Right kidney (tissue), 9 donors: ENCODE measurements at places on chromosomes 3 and 15.

- DNase-seq, result no peak
Observed at GRCh38 chr3:96434651-96435050, 379.7 kb upstream of the EPHA6 start.

DNA sequence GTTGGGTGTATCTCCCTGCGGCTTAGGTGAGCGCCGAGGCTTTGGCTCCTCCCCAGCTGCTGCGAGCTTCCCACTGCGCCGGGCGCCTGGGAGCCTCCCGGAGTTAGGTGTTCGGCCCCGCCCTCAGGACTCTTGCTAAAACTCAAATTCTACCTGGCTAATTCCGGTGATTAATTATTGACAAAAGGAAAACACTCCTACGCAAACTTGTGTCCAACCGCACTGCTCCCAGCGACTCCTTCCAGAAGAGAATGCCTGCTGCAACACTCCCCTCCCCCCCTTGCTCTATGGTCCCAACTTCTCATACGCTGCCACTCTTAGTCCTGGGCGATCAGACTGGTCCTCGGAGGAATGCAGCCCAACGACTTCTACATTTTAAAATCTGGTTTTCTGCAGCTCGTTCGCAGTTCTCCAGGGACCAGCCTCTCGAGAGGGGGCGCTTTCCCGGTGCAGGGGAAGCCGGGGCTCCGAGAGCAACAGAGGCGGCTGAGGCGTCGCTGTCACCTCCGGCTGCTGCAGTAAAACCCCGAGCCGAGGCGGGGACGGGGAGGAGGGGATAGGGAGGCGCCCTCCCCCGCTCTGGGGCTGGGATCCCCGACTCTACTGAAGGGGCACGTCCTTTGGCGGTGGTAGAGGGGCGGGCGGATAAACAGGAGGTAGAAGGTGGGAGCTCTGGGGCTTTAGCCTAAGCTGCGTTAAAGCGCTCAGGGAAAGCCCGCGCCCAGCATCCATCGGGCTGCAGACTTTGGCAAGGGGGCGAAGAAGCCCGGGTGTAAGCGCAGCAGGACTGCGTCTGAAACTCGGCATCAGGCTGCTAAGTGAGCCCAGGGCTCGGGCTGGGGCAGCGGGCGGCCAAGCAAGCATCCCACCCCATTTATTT, at the start of gene SPTSSB:
SPTSSB (minus strand) TSS at position 77 of the 880 bp plus-strand sequence. CDS start 25,194 bp downstream, outside the sequence.
- peak; percentile 77 for DNase-seq

DNA sequence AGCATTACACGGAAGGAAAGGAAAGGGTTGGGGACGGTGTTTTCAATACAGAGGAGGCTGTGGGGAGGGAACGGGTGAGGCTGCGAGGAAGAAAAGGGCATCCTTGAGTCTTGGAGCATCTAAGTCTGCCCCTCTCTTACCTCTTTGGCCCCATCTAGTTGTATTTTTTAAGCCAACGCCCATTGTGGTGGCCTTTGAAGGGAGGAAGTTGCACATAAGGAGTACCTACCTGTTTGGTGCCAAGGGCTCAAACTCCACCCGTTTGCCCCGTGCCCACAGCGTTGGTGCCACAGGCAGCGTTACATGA, 146.1 kb upstream of the UMPS start:
- no peak for DNase-seq

DNA sequence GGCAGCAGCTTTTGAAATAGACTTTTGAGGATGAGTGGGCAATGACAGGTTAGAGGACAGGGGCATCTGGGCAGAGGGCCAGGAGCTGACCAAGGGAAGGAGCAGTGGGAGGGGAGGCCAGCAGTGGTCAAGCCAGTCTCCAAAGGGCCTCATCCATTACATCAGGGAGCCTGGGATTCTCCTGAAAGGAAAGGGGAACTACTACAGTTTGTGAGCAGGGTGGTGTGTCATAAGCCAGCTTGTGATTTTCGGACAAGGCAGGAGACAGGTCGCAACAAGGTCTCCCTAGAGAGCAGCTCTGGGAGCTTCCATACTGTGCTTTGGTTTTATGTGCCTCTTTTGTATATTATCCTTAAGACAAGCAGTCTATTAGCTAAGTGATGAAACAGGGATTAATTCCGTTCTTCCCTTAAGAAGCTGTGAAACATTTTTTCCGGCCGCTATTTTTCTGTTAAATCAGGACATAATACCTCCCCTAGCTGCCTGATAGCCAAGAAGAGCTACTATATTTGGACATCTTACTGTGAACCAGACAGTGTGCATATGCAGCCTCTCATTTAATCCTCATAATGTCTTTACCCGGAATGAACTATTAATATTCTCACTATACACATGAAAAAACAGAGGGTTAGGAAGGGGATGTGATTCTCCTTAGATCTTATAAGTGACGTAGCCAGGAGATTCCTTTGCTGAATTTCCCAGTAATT, 46.4 kb downstream of the C2CD4B start:
- DNase-seq, result no peak

- no peak for DNase-seq
Observed at GRCh38 chr3:54123003-54123775, 837 bp downstream of the CACNA2D3 start.

GRCh38 chr15:98524838-98525660, 123.3 kb upstream of the IGF1R start:
- peak; percentile 63 for DNase-seq

DNA sequence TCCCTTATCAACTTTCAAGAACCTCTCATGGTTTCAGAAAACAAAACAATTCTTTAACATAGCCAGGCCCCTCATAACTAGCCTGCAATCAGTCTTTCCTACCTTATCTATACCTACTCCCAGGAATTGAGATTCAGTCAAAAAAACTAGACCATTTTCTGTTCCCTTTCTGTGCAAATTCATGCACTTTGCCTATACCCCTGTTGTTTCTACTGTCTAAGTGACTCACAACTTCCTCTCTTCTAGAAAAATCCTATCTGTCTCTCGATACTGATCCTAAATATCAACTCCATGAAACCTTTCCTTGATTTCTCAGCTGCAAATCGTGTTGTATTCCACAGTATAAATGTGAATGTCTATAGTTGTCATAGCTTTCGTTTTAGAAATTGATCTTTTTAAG, 10.9 kb upstream of the IL1RAP start:
- no peak for DNase-seq

DNA sequence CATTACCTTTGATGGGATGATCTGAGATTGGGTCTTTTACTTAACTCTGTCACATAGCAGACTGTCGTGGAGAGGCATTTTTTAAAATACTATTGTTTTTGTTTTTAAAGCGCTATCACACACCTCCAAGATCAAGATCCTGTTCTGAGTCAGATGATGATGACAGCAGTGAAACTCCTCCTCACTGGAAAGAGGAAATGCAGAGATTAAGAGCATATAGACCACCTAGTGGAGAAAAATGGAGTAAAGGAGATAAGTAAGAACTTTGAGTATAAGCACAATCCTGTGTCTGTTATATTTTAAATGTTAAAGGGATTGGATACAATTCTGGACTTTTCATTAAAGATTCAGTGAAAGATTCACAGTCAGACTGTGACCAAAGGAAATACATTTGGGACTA, 18.4 kb upstream of the ZBTB47 start:
- no peak for DNase-seq

DNA sequence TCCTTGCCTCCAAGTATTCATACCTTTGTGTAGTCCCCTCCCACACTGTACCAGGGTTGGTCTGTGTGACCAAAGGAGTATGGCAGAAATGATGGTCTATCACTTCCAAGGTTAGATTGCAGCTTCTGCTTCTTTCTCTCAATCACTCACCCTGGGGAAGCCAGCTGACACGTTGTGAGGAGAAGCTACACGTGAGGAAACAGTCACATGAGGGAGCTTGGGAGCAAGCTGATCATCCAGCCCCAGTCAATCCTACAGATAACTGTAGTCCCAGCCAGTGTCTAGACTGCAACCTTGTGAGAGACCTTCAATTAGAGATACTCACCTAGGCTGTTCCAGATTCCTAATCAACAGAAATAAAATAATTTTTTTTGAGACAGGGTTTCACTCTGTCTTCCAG, 6.2 kb upstream of the ZNF774 start:
- DNase-seq, result no peak

- peak; percentile 10 for DNase-seq
Observed at GRCh38 chr3:20080956-20081554, 40.8 kb downstream of the KAT2B start.

- DNase-seq, result no peak
Observed at GRCh38 chr3:192929755-192930547, 12.3 kb upstream of the MB21D2 start.

GRCh38 chr3:45597581-45597980, 3.0 kb downstream of the LIMD1 start:
- no peak for DNase-seq

DNA sequence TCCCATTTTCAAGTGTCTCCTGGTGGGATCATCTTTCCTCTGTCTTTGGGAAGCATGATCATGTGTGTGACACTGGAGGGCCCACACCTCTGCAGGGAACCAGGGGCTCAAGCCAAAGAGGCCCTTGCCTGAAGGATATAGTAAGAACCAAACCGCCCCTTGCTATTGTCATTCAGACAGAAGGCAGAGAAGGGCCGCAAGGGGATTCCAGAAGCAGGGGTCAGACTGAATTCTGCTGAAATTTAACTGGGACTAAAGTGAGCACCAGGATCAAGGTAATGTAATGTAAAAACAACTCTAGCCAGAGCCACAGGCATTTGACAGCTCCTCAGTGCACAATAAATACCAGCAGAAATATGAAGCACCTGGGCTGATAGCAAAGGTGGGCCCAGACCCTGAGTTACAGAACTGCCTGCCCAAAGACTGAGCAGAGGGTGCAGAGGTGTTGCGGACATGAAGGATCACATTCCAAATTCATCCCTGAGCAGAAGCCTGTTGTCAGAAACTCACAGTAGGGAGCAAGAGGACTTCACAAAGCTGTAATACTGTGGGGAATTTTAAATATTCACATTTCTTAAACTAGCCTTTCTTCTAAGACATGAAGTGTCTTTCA, 46.0 kb upstream of the RASGRF1 start:
- no peak for DNase-seq

DNA sequence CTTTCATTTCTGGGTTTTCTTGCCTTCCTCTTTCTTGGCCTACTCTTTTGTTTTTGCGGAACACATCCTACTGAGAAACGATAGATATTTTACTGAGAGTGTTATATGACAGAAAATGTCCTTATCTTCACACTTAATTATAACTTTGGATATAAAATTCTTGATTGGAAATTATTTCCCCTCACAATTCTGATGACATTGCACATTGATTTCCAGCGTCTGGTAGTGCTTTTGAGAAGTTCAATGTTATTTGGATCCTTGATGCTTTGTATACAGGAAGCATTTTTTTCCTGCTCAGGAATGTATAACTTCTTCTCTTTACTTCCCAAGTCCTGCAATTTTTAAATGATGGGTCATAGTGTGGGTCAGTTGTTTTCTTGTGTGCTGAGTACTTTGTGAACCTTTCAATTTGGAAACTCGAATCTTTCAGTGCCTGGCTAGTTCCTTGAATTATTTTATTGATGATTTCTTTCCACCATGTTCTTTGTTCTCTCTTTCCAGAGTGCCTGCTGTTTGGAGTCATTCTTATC, 183.9 kb downstream of the PDCD6IP start:
- no peak for DNase-seq

DNA sequence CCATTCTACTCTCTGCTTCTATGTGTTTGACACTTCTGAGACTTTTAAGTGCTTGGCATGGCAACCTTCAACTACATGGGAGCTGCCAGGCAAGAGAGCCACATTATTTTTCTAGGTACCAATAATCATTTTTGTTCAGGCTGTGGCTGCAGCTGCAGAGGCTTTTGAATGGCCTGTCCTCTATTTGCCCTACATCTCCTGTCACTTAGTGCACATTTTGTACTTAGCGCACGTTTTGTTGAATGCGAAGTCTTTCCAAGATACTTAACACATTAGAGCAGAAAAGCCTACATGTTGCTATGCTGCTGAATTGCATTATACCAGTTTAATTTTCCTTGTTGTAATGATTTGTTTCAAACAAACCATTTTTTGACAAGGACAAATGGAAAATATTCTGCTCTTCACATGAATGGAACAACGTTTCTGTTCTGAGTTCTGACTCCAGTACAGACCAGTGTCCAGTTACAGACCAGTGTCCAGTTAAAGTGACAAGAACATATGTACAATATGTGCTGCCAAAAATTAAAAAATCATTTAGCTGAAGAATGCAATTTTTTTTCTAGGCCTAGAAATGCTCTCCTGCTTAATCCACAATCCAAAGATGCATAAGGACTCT, 113.9 kb downstream of the ABI3BP start:
- no peak for DNase-seq

DNA sequence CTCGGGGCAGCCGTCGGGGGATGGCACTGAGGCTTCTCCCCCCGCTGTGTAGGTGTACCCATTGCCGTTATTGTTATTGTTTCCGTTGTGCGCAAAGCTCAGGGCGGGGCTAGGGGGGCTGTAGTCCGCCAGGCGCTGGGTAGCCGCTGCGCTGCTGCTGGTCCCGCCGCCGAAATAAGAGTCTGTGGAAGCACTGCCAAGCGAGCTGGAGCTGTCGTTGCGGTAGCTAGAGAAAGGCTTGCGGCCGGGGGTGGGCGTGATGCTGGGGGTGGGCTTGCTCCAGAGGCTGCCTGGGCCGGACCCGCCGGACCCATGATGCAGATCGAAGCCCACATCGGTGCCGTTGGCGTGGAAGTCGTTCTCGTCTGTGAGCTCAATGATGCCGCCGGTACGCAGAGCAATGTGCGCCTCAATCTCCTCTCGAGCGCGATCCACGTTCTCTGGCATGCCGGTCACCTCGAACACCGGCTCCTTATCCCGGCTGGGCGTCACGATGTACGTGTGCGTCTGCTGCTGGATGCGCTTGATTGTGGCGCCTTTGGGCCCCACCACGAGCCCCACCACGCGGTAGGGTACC, 1.9 kb downstream of the MEX3B start:
- no peak for DNase-seq

DNA sequence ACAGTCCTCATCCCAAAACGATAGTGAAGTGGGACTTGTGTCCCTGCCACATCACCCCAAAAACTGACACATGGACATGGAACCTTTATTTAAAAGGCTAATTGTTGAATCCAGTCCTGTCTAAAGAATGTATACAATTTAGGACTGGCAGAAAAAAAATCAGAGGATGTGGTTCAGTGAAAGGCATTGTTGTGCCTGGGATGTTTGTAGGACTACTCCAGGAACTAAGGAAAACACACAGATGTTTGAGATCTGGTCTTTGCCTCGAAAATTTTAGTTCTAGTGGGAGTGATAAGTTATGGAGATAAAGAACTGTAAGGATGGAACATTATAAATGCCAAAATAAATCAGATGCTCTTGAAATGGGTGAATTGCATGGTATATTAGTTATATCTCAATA, 27.2 kb downstream of the VGLL4 start:
- no peak for DNase-seq

- no peak for DNase-seq
Observed at GRCh38 chr15:70672081-70672480, 91.3 kb downstream of the UACA start.

GRCh38 chr3:30183421-30183820, 423.0 kb upstream of the TGFBR2 start:
- DNase-seq, result no peak

DNA sequence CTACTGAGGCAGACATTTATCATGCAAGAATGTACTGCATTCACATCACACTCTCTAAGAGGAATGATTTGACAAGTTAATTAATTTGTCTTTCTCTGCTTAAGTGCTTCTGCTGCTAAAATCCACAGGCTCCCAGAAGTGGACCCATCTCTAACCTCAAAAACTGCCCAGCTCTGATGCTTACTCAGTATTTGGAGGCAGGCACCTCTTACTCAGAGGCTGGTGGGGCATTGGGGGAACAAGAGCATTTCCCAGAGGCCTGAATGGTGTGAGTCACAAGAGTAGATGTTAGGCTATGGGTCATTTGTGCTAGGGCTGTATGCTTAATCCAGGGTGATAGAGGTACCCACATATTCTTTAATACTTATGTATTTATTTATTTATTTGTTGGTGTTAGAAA, 34.4 kb upstream of the HCN4 start:
- no peak for DNase-seq

- no peak for DNase-seq
Observed at GRCh38 chr3:140077406-140077805, 142.4 kb downstream of the CLSTN2 start.
